ENCODE measurements at places on chromosomes 1 and 21.

DNA sequence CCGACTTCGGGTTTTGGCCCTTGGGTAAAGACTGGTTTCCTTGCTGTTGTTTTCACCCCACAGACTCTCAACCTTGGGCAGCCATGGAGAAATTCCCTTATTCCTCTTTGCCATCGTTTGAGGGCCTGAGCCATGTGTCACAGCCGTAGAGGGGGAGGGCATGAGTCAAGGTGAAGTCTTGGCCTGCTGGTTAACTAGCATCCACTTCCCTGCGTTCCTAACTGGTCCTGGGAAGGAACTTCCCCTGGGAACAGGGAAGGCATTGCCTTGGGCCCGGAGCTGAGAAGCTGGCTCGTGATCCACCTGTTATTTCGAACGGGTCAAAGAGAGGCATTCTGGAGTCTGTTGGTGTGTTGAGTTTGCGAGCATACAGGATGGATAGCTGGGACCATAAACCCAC lies 464.9 kb downstream of the CAMTA1 start:
- no peak for DNase-seq

DNA sequence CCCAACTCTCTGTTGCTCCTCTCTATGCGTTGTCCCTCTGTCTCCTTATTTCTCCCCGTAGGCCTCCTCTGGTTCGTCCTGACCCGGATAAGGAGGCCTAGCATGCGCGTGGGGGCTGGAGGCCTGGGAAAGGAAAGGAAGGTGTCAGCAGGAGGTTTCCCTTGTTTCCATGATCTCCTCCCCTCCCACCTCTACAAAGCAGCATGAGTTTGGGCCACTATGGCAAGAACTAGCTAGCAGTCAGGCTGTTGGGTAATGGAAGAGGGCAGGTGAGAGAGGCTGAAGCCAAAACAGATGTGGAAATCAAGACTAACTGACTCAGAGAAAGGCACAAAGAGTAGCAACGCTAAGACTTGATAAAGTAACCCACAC lies 687 bp upstream of the SEMA6C start:
- DNase-seq: no peak

DNA sequence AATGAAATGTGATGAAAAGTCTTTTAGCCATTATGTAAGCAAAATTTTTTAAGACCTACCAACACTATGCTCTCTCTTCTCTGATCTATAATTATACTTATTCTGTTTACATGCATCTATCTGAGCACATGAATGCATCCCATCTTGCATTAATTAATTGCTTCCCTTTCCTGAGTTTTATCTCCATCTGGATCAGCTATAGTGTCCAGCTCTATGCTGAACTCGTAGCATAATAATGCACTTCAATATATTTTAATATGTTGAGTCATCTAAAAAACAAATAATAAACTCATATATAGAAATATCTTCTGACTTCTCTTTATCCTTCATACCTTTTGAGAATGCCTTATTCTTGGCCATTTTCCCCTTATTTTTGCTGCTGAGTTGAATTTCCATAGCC lies 1097.8 kb downstream of the TTLL7 start:
- no peak for DNase-seq

DNA sequence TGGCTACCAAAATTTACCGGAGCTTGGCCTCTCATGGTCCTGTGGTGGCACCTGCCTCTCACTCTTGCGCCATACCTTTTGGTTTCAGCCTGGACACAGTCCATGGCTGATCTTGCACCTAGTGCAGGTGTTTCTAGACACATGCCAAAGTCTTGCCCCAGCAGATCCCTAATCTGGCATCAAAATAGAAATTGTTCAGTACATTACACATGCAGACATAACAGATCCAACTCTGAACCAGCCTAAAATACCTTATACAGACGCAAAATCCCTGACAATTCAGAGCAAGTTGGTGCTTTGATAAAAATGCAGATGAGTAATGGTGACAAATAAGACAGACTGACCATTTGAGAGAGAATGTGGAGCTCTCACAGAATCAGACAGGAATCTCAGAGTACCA lies 44.1 kb downstream of the NGF start:
- DNase-seq: no peak

- no peak for DNase-seq
These were observed 73.4 kb upstream of the ZNF678 start for GRCh38 chr1:227490001-227490400.

DNA sequence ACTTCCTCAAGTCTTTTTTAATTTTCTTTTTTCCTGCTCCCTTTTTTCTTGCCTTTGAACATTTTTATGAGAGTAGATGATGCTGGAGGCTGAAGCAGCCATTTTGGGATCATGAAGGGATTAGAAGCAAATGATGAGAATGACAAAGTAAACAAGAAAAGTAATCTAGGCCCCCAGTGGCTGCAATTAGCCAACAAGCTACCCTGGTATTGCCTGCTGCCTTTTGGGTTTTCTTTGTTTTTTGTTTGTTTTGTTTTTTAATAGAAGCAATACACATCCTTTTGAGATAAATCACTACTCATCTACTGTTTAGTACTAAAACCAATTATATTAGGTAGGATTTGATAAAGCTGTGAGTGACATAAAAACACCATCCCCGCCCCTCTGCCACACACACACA lies 280.7 kb upstream of the ADGRL2 start:
- no peak for DNase-seq

DNA sequence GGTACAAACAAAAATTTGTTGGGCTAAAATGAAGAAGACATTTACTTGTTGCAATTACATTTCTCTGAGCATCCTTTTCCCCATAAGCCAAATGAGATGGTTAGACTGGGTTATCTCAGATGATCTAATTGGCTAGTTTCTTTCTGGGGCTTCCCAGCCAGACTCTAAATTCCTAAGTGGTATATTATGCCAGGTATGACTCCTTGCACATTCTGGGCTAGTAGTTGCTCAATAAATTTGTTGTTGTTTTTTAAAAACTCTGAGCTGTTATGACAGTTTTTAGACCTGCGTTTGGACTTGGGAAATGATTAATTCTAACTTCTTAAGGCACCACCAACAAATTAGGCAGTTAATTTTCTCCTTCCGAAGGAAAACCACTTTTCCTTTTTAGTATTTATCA lies 66.1 kb downstream of the UCK2 start:
- DNase-seq: no peak

DNA sequence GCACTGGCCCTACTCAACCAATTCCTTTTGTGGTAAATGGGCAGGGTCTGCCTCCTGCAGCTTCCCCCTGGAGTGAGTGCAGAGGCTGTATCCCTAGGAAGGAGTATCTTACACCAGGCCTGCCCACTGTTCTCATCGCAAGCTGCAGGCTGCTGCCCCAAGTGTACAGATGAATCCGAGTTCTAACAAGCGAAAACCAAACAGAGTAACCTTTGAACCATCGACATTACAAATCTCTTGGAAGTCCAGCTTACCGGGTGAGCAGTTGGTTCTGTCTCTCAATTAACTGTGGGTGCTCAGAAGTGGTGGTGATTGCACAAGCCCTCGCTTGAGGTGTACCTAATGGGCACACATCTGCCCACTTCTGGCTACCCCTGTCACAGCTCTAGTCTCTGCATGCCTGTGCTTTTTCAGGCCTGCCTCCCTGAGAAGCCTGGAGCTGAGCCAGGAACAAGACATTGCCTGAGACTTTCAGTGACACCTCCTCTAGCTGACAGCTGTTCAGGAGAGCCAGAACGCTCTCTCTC lies 22.7 kb downstream of the INAVA start:
- DNase-seq: no peak

DNA sequence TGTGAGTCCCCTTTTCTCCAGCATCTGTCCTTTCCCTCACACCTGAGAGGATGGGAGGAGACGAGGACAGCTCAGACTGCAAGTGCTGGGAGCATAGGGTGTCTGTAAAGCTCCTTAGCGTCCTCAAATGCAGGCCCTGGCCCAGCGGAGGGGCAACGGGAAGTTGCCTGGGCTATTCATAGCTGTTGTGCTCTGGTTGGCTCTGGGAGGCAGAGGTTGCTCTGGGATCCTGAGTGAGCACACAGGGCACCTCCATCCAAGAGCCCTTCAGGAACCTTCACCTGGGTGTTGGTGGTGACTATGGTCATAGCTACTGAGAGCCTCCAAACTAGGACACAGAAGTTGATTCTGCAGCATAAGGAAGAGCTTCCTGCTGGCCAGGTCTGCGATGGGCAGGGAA lies 2.6 kb downstream of the PADI1 start:
- no peak for DNase-seq

GRCh38 chr1:184507604-184508280 lies 120.9 kb downstream of the C1orf21 start:
- DNase-seq: no peak

GRCh38 chr21:46500224-46500861 lies 41.7 kb downstream of the DIP2A start:
- DNase-seq: no peak

- no peak for DNase-seq
These were observed 193.0 kb upstream of the DPYD start for GRCh38 chr1:98113811-98114210.

DNA sequence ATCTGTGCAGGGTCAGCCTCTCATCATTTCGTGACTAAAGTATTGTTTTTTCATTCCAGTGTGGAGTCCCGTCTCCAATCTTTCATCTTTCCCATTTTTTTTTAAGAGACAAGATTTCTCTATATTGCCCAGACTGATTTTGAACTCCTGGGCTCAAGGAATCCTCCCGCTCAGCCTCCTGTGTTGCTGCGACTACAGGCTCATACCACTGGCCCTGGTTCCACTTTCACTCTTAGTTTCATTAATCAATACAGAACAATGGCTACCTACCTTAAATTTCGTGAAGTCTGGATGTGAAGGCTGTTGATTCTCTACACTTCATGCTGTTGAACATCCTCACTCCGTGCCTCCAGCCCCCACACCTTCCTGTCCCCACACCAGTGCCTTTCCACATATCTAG lies 97.7 kb upstream of the GREM2 start:
- no peak for DNase-seq

DNA sequence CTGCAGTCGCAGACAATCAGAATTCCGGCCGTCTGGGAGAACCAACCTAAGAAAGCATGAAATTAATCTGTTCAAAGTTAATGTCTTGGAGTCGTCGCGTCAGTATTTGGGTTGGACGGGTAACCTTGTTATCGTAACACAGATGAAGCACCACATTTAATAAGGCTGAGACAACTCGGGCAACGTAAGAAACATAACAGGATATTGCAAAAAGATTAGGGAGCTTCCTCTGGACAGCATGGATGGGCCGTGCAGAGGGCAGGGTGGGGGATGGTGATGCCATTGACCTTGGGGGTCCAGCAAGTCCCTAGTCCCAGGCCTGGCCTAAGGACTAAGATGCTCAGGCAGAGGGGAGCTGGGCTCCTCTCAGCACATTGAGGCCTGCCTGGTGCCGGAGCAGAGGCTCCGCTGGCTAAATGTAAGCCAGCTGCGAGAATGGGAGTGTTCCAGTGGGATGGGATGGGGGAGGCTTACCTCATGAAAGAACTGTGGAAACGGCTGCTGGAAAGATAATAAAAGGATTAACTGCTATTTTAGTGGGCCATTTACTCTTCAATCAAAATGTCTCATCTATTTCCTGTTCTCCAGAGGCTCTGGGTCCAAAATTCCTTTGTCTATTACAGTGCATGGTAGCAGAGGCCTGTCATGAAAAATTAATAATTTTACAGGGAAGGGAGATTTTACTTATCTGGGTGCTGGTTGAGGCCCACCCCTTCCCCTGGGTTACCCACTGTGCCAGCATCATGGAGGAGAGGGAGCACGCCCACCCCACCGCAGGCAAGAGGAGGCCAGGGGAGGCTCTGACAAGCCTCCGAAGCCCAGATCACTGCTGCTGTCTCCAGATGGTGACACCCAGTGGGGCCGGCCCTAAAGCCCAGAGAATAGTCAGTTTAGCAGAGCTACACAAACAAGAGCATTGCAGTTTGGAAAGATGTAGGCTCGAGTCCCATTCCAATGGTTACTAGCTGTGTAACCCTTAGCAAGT lies 131.6 kb downstream of the DMRTB1 start:
- DNase-seq: no peak

DNA sequence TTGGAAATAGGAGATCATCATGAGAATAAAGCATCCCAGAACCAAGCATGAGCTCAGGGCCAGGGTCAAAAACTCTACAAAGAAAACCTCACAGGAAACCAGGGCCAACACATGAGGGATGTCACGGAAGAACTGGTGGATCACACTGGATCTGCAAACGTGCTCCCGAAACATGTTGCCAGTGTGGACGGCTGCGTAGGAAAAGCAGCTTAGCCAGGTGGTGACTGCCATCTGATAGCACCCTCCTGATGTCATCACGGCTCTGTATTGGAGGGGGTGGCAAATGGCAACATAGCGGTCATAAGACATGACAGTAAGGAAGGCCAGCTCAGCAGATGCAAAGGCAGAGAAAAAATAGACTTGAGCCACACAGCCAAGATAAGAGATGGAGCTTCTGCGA lies 20.9 kb downstream of the OR14I1 start:
- no peak for DNase-seq

GRCh38 chr1:173023343-173023742 lies 27.4 kb downstream of the TNFSF18 start:
- no peak for DNase-seq

GRCh38 chr1:44640200-44640853 lies 34.0 kb downstream of the TMEM53 start:
- no peak for DNase-seq

GRCh38 chr1:32406629-32407111 lies 12.4 kb upstream of the BSDC1 start:
- DNase-seq: no peak

DNA sequence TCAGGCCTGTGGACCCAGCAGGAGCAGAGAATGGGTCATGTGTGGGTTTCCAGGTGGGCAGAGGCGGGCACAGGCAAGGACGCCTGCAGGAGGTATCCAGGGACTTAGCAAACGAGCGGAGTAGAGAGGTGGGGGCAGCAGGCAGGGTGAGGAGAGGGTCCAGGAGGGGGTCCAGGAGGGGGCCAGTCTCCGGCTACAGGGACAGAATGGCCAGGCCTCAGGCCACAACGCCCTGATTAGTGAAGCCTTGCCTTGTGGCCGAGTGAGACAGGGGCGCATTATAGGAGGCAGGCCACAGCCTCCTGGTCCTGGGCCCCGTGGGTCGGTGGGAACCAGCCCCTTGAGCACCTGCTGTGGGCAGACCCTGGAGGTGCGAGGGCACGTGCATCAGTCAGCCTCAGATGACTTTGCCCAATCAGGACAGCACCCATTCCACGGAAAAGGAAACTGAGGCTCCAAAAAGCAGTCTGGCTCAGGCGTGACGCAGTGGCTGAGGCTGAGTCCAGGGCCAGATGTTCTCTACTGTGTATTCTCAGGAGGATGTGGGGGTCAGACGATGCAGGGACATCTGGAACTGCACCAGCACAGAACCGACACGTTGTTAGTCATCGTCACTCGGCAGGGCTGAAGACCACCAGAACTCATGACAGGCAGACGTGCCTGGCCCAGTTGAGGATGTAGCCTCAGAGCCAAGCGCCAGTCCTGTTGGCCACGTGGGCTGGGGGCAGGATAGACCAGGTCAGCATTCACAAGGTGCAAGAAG lies 113.7 kb downstream of the CRYAA start:
- DNase-seq: no peak

DNA sequence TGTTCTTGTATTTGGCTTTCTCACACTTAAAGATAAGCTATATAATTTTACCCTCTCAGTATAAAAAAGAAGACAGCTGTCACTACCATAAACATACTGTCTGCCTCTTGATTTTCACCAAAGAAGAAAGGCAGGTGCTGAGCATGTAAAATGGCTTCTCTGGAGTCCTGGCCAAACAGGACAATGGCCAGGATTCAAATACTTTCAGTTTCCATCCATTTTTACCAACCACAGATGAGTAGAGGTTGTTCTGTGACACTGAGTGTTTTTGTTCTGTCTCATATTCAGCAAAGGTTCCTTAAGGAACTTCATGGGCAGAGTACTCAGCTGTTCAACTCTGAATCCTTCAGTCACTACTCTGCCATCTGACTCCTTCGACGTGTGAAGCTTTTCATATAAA lies 29.4 kb upstream of the RAB3GAP2 start:
- no peak for DNase-seq

GRCh38 chr1:40622936-40623629 lies 42.4 kb downstream of the RIMS3 start:
- no peak for DNase-seq

All from Panc1 (cell line).